ENCODE measurements at places on chromosomes 7 and 10. TPM values are rescaled to one million over a fixed set of nuclear protein-coding genes. Genes with fewer than 3 reads are reported as not detected.

CPA2 gene
- not detected for total RNA-seq

DNA sequence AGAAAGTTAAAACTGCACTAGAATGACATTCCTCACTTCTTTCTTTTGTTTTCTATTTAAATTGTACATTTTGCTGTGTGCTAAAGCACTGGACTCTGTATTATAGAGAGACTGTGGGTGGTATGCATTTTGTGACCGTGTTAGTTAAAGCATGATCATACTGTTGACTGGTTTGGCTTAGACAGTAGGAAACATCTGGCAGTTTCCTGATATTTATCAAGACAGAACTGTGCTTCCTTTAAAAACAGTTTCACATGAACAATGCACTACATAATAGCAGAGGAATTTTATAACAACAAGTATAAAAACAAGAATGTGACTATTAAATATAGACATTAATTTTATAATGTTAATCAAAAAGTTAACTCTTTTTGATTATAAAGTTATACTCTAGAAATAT lies 23.1 kb downstream of the GNG11 start:
- H3K4me3 ChIP-seq: no peak overlapping the region
- DNase-seq: no peak
- H3K4me1 ChIP-seq: no peaks in the 10 kb centered on the region

AASS gene
- total RNA-seq: 0.52 TPM

MMD2 gene
- total RNA-seq: not detected

Data from activated CD8-positive, alpha-beta T cell treated with anti-CD3 and anti-CD28 coated beads, Interleukin-2, amount 10 ng/mL, durations not matched to agents 7 days and 5 days (primary cell).